H9 (cell line): ENCODE measurements at places on chromosomes 5 and 9. TPM values are rescaled to one million over a fixed set of nuclear protein-coding genes. Genes with fewer than 3 reads are reported as not detected.
A peak's percentile ranks its signal among the peaks of the same experiment; 100 is the strongest.

- no peak for DNase-seq
- no peaks in the 10 kb centered on the region for H3K4me1 ChIP-seq
- H3K36me3 ChIP-seq = no peaks in the 10 kb centered on the region
- H3K27me3 ChIP-seq = no peaks in the 10 kb centered on the region
- H3K27ac ChIP-seq = no peak overlapping the region
- no peak overlapping the region for H3K4me3 ChIP-seq
Measured at GRCh38 chr9:112086627-112087026, 88.5 kb downstream of the SUSD1 start.

DNA sequence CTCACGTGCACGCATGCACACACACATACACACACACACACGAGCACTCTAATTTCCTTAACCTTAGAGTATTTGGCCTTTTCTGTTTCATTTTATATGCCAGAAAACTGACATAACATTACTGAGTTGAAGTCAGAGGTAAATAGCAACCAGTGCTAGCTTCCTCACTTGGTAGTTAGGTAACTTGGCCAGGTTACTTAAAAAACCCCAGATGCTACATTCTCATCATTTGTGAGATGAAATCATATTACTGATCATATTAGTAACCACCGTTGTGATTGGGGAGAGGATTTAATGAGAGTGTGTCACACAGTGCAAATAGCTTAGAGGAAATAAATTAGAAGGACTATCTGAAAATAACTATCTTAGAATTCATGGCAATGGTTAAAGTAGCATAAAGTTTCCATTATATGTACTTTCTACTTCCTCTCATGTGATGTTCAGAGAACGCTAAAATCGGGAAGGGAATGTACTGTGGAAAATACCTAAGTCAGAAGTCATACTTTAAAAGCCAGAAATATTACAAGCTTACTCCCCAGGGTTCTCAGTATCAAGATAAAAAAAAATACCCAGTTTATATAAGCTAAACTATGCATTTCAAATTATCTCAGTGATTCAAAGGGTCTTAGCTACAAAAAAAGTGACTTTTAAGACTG, 120.5 kb downstream of the TUSC1 start:
- H3K36me3 ChIP-seq = no peaks in the 10 kb centered on the region; the same call in 2 of the 3 replicates
- H3K4me1 ChIP-seq = no peaks in the 10 kb centered on the region
- H3K27ac ChIP-seq = no peak overlapping the region
- DNase-seq = no peak
- H3K27me3 ChIP-seq = no peaks in the 10 kb centered on the region
- H3K4me3 ChIP-seq = no peak overlapping the region

DNA sequence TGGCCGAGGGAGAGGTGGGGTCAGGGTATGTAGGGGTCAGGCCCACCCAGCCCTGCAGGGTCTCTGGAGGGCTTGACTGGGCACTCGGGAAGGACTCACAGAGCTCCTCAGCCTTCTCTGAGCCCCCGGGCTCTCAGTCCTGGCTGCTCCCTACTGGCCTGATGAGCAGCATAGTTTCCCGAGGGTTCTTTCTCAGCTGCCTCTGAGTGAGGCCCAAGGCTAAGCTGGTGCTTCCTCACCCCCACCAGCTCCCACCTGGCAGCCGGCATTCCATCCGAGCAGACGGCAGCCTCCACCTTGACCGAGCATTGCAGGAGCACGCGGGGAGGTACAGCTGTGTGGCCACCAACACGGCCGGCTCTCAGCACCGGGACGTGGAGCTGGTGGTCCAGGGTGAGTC, 56.0 kb downstream of the HMCN2 start:
- no peak for DNase-seq
- H3K27ac ChIP-seq = no peak overlapping the region
- H3K4me3 ChIP-seq = no peak overlapping the region

DNA sequence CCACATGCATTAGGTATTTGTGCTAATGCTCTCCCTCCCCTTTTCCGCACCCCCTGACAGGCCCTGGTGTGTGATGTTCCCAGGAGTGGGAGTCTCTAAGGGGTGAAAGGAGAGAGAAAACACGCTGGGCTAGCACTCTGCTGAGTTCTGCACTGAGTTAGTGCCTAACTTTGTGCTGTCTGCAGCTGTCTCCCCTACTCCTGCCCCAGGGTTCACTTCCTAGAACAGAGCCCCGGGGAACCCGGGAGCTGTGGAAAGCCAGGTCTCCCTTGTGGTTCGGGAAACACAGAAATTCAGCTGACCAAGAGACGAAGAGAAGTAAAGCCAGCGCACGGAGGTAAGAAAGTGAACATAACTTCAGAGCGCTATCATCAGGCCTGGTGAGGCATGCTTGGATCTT, 20.7 kb upstream of the ANKRD18A start:
- H3K36me3 ChIP-seq = no peaks in the 10 kb centered on the region
- no peaks in the 10 kb centered on the region; the same call in 1 of the 2 replicates for H3K4me1 ChIP-seq
- H3K27me3 ChIP-seq = no peaks in the 10 kb centered on the region

DNA sequence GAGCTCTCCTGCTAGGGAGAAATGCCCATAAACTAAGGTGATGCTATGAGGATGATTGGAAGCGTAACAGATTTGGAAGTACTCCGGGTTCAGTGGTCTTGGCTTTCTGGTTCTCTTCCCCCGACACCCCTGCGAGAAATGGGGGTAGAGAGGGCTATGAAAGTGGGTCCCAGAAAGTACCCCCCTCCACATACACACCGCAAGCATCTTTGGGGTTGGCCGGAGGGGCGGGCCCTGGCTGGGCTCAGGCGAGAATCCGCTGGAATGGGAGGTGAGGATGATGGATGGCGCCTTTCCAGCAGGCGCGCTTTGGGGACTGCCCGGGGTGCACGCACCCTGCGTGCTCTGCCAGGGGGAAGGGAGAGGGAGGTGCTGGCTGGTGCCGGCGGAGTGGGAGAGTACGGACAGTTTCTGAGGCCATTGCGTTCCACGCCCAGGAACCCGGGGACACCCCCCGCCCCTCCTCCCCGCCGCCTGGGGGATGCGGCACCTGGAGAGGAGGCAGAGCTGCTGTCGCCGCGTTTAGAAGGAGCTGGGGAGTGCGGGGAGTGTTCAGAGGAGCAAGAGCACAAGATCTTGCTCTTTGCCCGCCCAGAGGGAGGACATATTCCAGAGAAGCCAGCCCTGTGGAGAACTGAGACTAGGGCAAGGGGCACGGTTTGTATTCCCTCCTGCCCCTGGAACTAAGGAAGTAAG, 1.9 kb downstream of the PCSK5 start:
- H3K4me3 ChIP-seq = peak overlapping the region; percentile 96
- H3K4me1 ChIP-seq = peaks cover 11% of the 10 kb centered on the region; the same call in 1 of the 2 replicates
- no peak overlapping the region for H3K27ac ChIP-seq
- H3K27me3 ChIP-seq = no peaks in the 10 kb centered on the region; the same call in 1 of the 2 replicates
- DNase-seq = peak; percentile 61

DNA sequence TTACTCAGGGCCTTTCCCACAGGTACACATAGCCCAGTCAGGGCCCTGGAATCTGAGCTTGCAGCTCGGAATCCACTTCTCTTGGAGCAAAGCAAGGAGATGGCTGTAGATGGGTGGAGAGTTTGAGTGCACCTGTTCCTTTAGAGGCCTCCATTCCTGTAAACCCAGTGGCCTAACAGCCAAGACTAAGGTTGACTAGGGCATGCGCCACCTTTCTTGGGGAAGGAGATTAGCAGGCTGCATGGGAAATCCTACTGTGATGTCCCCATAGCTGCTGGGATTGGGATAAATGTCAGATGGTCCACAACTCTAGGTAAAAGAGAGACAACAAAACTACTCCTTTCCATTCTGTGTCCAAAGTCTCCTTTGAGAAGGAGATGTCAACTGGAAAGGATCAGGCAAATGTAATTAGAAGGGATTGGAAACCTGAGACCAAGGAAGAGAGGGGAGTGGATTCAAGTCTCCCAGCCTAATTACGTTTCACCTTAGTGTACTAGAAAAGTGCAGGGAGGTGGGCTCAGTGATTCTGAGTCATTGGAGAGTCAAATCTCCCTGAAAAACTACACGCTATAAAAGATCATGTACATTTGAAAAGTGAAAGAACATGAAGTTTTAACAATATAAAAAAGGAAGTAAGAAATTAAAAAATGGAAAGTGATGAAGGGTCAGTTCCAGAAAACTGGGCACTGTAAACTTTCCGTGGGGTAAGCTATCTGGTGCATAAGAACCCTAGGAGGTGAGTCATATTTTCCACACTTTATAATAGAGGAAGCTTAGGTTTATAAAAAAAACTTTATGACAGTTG, 104.2 kb downstream of the SEC61B start:
- no peaks in the 10 kb centered on the region for H3K36me3 ChIP-seq
- H3K4me1 ChIP-seq = no peaks in the 10 kb centered on the region
- H3K27me3 ChIP-seq = no peaks in the 10 kb centered on the region; the same call in 1 of the 2 replicates
- H3K4me3 ChIP-seq = no peak overlapping the region
- DNase-seq = peak; percentile 39

DNA sequence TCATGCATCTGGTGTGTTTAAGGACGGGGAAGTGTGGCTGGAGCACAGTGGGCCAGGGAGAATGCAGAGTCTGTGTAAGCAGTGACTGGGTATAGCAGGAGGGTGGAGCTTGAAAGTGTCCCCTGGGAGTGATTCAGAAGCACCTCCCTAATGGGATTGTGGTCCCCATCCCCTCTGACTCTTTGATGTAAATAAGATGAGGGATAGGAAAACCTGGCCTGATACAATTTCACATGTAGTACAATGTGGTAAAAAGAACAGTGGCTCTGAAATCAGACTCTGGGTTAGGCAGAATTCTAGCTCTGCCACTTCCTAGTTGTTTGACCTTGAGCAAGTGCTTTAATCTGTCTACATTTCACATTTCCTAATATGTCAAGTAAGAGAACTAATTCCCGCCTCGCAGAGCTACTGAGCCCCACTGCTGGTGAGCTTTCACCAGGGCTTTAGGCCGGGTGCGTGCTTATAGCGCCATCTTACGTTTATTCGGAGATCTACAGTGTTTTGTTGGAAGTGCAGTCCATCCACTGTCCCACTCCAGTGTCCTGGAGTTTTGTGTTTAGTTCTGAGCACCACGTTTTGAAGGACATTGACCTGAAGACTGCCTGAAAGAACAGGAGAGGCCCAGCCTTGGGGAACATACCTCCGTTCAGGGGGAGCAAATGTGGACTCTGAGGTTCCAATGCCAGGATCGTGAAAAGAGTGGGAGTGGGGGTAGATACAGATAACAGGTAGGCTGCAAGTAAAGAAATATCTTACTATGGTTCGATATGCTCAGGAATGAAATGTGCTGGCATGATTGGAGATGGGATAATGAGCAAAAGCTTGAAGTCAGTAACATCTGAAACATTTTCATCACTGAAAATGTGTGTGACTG, 51.2 kb upstream of the TESK1 start:
- no peaks in the 10 kb centered on the region; the same call in 1 of the 2 replicates for H3K36me3 ChIP-seq
- no peaks in the 10 kb centered on the region for H3K4me1 ChIP-seq
- H3K27ac ChIP-seq = no peak overlapping the region
- H3K4me3 ChIP-seq = no peak overlapping the region
- H3K27me3 ChIP-seq = no peaks in the 10 kb centered on the region

GRCh38 chr9:74556685-74557084, 59.5 kb downstream of the RORB start:
- DNase-seq = no peak
- H3K27ac ChIP-seq = no peak overlapping the region
- H3K4me1 ChIP-seq = no peaks in the 10 kb centered on the region
- no peaks in the 10 kb centered on the region for H3K27me3 ChIP-seq
- H3K4me3 ChIP-seq = no peak overlapping the region

The TXNDC8 gene
- total RNA-seq = not detected in 2 replicates
